ENCODE measurements at places on chromosomes 3 and 15. TPM values are rescaled to one million over a fixed set of nuclear protein-coding genes. Genes with fewer than 3 reads are reported as not detected.

PPP4R2 gene
- 46.8 TPM for total RNA-seq

SLC27A2 gene
- total RNA-seq: not detected

PPP1R14D gene
- not detected for total RNA-seq

TRPM1 gene
- not detected for total RNA-seq

STXBP5L gene
- total RNA-seq: not detected

TICRR gene
- total RNA-seq: 0.32 TPM
